NCI-H524 treated with DMSO at 0.1 percent for 48 hours (cell line): ENCODE measurements at places on chromosomes 1 and 21.

GRCh38 chr1:111225717-111226400 lies 1.7 kb upstream of the CHI3L2 start:
- DNase-seq = no peak

DNA sequence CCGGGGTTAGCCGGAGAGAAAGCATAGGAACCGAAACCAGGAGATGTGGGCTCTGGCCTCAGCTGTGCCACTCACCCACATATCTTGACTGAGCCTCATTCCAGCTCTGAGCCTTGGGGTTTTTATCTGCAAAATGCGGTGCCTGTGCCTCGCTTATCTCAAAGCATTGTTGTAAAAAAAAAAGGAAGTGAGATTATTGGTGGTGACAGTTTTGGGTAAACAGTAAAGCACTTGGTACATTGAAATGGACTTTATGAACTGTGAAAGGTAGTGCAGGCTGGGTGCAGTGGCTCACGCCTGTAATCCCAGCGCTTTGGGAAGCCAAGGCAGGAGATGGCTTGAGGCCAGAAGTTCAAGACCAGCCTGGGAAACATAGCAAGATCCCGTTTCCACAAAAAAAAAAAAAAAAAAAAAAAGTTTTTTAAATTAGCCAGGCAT lies 3.8 kb downstream of the PTAFR start:
- DNase-seq = no peak

DNA sequence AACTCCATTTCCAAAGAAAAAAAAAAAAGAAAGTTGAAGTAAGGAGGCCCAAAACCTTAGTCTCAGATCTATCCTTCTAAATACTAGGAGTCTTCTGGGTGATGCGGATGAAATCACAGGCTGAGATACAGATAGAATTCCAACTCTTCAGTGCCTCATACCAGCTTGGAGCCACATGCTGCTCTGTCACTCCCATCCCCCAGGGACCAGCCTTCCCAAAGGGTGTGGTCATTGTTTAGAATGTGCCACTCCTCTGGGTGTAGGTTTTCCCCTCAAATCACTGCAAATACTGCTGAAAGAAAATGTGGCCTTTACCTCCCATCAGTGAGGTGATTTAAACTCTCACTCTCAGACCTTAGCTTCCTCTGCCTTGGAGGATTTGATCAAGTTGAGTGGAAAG lies 112.9 kb downstream of the CDC7 start:
- no peak for DNase-seq

DNA sequence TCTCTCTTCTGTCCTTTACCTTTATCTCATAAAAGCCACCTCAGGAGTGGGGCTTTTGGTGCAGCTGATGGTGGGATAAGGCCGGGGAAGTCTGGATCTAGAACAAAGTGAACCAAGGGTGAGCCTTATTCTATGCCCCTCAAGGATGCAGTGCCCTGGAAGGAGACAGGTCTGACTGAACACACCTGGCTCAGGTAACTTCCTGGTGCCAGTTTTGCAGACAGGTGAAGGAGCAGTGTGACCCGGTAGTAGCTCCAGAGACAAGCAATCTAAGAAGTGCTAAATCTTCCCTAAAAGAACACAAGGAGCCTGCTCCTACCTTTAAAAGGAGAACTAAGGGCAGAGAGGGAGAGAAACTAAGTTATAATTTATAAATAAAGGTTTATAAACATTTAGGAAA lies 2.9 kb downstream of the KCNJ15 start:
- no peak for DNase-seq

- DNase-seq = no peak
Measured at GRCh38 chr1:94578856-94579255, 37.3 kb upstream of the F3 start.

DNA sequence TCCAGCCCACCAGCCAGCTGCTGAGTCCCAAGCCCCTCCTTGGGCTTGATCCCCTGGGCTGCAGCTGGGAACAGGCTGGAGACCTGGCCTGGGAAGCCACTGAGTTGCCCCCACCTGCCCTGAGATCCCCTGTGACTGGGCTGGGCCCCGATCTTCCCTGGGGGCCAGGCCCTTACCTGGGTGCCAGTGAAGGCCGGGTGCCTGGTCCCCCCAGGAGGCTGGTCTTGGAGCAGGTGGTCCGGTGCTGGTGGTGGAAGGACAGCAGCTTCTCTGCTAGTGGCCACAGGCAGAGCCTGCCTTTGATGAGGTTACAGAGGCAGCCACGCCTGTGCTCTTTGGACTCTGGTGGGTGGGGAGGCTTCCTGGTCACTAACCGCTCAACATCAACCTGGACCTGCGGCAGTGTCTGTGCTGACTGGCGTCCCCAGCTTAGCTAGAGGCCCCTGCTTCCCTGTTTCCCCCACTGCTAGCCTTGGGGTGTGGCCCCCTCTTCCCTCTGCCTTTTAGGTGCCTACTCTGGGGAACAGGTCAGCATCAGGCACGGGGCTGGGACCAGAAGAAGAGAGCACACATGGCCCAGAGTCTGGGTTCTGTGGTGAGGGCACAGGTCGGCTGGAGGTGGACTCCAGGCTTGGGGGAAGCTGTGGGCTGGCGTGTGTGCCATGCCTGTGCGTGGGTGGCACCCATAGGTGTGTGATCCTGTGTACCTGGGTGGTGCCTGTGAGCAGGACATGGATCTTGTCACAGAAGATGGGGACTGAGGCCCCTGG lies at the start of gene EPS8L3:
EPS8L3 (minus strand) TSS at position 278 of the 770 bp plus-strand sequence. CDS start 2,174 bp downstream, outside the sequence.
- no peak for DNase-seq

- no peak for DNase-seq
Measured at GRCh38 chr1:117613969-117614729, 8.3 kb downstream of the TENT5C start.

DNA sequence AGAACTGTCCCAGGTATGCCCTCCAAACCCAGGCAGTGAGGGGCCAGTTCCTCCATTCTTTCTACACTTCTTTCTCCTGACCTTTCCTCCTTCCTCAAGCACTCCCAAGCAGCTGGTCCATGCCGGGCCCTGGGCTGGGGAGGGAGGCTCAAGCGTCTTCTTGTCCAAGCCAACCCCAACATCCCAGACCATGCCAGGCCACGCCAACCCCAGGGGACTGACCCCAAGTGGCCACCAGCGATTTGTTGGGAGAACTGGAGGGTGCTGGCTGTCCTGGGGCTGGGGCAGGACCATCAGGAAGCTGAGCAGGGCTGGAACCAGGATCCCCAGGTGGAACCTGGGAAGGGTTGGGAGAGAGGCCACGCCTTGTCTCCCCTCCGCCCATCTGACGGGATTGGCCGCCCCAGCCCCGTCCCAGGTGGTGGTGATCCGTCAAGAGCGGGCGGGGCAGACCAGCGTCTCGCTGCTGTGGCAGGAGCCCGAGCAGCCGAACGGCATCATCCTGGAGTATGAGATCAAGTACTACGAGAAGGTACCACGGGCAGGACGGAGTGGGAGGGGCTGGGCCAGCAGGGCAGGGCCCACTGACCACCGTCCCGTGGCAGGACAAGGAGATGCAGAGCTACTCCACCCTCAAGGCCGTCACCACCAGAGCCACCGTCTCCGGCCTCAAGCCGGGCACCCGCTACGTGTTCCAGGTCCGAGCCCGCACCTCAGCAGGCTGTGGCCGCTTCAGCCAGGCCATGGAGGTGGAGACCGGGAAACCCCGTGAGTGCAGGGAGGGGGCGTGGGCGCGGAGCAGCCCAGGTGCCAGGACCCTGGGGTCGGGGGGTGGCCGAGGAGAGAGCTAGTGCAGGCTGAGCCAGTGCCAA lies 29.9 kb downstream of the EPHA8 start:
- DNase-seq = no peak

GRCh38 chr1:114453361-114453784 lies 57.6 kb downstream of the TRIM33 start:
- DNase-seq = no peak

GRCh38 chr1:222995236-222995580 lies 147.8 kb downstream of the TLR5 start:
- no peak for DNase-seq

- no peak for DNase-seq
Measured at GRCh38 chr21:20999659-21000058, 1.4 kb downstream of the NCAM2 start.

DNA sequence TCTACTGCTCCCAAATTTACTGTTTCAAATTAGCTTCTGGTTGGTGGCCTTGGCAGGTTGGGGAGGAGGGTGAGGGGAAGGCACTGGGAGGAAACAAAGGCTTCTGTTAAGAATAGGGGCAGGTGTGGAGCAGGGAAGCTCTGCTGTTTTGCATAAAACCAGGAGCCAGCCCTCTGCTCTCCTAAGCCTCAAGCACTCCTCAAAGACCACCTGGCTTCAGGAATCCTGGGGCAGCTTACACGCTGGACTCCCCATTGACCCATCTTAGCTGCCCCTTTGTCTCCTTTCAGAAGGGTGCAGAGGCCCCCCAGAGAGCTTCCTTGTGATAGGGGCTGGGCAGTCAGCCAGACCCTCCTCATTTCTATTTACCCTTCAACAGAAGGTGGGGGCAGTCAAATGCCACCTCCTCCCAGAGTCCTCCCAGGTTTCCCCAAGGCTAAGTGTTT lies 11.5 kb upstream of the DHRS3 start:
- no peak for DNase-seq

DNA sequence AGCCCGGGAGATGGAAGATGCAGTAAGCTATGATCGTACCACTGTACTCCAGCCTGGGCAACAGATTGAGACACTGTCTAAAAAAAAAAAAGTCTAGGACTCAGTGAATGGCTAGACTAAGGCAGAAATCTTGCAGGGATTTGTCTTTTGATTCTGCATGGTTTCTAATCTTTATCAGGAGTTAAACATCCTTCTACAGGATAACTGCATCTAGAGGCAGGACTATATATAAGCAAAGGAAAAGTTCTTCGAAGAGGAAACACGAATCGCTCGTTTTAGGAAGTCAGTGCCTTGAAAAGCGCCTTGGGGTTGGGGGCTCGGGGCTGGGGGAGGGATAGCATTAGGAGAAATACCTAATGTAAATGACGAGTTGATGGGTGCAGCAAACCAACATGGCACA lies 602 bp upstream of the UFC1 start:
- DNase-seq = no peak
